ENCODE measurements at places on chromosomes 7 and 10. TPM values are rescaled to one million over a fixed set of nuclear protein-coding genes. Genes with fewer than 3 reads are reported as not detected.

GRCh38 chr10:63365976-63366765, 99.6 kb downstream of the JMJD1C start:
- no peak for DNase-seq

GRCh38 chr7:44455155-44455554, 35.3 kb downstream of the NUDCD3 start:
- no peak for DNase-seq

- DNase-seq = no peak
Measured at GRCh38 chr7:158414486-158414961, 173.1 kb downstream of the PTPRN2 start.

DNA sequence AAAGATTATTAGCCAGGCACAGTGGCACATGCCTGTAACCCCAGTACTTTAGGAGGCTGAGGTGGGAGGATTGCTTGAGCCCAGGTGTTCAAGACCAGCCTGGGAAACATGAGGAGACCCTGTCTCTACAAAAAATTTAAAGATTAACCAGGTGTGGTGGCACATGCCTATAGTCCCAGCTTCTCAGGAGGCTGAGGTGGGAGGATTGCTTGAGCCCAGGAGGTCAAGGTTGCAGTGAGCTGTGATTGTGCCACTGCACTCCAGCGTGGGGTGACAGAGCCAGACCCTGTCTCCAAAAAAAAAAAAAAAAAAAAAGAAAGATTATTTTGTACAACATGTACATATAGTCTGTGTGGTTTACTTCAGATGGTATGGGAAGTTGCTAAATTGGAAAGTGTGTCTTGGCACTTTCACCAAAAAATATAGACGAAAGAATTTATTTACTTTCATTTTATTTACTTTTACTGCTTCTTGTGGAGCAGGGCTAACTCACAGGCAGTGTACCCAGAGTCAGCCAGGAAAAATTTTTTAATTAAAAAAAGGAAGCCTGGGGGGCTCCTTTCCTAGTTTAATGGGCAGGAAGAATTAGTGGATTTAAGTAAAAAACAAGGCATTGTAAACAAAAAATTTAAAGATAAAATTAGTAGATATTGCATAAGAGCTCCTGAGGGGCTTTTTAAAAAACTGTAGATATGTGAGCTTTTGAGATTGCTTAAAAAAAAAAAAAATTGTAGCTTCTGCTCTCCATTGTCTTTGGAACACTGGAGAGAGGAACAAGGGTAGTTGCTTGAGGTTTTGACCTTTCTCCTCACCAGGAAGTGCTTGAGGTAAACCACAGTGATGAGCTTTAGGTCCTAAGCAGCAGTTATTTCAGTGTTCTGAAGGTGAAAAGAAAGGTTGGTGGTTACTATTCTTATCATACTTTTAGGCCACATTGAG, 44.6 kb upstream of the VDAC2 start:
- DNase-seq = no peak

- DNase-seq = no peak
Measured at GRCh38 chr10:113980408-113981087, 63.1 kb upstream of the ADRB1 start.

DNA sequence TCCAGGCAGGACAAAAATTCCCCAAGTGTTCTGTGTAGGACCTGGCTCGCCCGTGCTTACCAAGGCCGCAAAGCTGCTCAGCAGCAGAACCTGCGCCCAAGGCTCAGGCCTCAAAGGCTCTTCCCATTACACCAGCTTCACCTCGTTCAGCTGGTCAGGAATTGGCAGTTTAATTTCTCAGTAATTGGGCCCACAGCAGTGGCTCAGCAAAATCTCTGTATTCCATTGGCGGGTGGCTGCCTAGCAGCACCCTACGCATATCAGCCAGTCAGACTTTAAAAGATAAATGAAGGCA, 5.8 kb downstream of the FZD9 start:
- no peak for DNase-seq

- DNase-seq = no peak
Measured at GRCh38 chr7:154620141-154620755, 382.7 kb downstream of the PAXIP1 start.

- no peak for DNase-seq
Measured at GRCh38 chr7:155795951-155796350, 16.3 kb downstream of the SHH start.

DNA sequence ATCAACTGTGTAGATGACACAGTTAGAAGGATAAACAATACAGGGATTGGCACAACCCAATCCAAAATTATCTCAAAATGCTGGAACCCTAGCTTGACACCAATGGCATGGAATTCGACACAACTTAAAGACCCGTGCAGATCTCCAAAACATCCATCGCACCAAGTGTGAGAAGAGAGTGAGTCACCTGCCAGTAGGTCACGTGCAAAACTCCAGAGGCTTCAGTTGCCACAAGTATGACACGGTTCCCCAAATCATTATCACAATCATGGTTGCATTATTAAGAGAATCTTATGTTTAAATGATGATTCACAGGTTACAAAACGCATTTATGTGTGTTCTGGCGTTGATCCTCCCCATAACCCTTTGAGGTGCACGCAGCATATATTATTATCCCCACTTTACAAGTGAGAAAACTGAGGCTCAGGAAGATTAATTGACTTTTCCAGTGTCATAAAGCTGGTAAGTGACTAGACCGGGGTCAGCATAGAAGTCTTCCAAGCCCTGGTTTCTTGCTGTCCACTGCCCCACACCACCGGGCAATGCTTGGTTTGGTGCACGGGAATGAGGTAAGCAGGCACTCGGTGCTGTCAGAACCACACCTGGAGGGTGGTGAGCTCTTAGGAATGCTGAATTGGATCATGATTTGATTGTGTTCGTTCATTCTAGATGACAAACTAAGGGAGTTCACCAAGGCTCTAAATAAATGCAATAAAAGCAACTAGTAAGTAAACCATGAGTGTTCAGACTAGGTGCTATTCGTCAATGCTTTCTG, 23.6 kb upstream of the STK17A start:
- DNase-seq = no peak

- no peak for DNase-seq
Measured at GRCh38 chr10:30828680-30829079, 199.1 kb upstream of the LYZL2 start.

GRCh38 chr10:30834153-30834552, 197.5 kb downstream of the ZNF438 start:
- DNase-seq = no peak

- no peak for DNase-seq
Measured at GRCh38 chr7:70612811-70613210, 519.1 kb upstream of the GALNT17 start.

DNA sequence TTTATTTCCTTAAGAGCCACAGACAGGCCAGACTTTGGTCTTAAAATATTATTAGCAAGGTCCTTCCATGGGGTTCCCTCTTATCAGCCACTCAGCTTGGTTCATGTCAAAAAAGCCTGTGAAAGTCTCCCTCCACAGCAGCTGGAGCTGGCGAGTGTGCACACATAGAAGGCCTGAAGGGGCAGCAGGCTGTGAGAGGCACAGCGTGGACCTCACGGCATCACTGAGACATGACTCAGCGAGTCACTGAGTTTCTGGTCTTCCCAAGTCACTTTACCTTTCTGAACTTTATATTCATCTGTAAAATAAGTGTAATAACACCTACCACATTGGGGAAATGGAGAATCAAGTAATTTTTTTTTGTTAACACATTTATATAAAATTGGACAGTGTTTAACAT, 8.7 kb downstream of the TAF3 start:
- no peak for DNase-seq

DNA sequence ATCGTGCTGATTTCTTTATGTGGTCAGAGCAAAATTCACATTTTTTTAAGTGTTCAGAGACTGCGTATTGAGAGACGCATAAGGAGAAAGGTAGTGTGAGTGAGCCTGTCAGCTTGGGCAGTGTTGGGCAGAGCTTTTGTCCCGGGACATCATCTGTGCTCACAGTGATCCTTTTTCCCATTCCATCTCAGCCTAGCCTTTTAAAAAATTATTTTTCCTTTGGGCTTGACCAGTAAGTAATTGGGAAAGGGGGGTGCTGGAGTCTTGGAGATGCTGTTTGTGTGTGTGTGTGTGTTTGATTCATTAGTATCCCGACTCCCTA, 1.5 kb downstream of the NRF1 start:
- DNase-seq = no peak

Gene BUB3
- total RNA-seq = 178 TPM

Gene SDK1
- 3.9 TPM for total RNA-seq

Gene ANXA8
- not detected for total RNA-seq

Gene SPACDR
- 4.1 TPM for total RNA-seq

Gene AFAP1L2
- 1.6 TPM for total RNA-seq

Gene COL13A1
- total RNA-seq = 47.5 TPM

Gene LIPF
- total RNA-seq = not detected

Gene CSTF2T
- 16.8 TPM for total RNA-seq

Gene HMX3
- total RNA-seq = not detected

Measured in endothelial cell of umbilical vein (primary cell).